Vagina (tissue), 2 donors: ENCODE measurements at places on chromosomes 1 and 21.

- DNase-seq: no peak
Observed at GRCh38 chr1:110436635-110437034, 14.3 kb upstream of the PROK1 start.

DNA sequence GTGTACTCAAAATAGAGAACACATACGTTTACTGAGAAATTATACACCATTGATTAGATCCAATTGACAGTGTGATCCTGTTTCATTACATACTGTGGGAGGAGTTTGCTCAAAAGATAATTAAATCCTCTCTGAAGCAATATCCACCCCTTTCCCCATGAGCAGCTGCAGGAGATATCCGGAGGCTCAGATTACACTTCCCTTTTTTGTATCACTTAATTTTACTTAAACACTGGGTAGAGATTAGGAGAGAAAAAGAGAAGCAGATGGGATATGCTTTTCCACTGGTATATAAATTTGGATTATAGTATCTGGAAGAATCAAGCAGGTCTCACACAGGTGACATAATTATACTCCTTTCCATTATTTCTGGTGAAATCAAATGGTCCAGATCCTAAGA lies 333.3 kb upstream of the ZRANB2 start:
- no peak for DNase-seq

DNA sequence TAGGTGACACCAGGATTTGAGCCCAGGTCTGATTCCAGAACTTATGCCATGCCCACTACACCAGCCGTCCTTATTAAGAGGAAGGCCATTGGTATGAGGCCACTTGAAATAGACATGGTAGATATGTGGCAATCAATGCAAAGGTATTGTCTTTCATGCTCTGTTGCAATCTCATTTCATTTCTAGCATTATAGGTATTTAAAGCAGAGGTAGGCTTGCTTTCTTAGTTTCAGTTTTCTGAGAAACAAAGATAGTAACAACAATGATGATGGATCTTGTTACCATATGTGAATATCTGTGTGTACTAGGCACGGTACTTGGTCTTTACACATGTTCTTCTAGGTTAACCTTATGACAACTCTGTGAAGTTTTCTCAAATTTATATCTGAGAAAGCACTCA lies 113.1 kb downstream of the FGGY start:
- DNase-seq: no peak

GRCh38 chr21:44845418-44846223 lies 27.8 kb upstream of the SUMO3 start:
- DNase-seq: no peak

- DNase-seq: no peak
Observed at GRCh38 chr1:112818990-112819689, 104.0 kb upstream of the PPM1J start.

- DNase-seq: no peak
Observed at GRCh38 chr1:196209265-196209664, 399.0 kb downstream of the KCNT2 start.

DNA sequence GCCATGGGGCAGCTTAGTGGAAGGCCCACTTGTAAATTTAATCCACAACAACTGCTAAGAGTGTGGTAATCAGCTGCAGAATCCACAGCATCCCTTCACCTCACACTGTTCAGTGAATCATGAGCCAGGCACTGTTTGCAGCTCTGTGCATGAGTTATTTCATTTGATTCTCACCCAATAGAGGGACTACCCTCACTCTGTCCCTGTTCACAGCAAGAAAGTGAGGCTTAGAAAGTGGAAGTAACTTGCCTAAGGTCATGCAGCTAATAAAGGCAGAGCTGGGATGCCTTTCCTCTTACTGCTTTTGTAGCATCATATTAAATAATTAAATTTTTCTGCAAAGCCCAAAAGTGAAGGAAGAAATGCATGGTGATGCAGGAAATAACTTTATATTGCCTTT lies 346.5 kb upstream of the PLD5 start:
- no peak for DNase-seq

GRCh38 chr1:150692720-150693119 lies 4.2 kb downstream of the GOLPH3L start:
- DNase-seq: no peak

GRCh38 chr1:210405316-210405715 lies 76.6 kb downstream of the HHAT start:
- DNase-seq: no peak

DNA sequence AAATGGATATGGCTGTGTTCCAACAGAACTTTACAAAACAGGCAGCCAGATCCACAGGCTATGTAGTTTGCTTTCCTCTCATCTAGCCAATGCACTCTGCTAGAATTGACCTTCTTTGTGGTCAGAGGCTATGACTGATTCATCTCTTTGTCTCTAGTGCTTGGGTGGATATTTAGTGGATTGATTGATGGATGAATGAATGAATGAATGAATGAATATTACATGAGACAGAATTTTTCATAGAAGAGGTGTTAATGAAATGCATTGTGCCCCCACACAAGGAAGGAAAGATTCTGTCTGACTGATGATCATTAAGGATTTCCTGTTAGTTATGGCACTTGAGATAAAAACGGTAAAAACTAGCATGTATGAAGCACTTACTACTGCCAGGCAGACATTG lies 50.5 kb upstream of the ZYG11A start:
- DNase-seq: no peak

- DNase-seq: no peak
Observed at GRCh38 chr1:17640393-17640792, 100.9 kb downstream of the ARHGEF10L start.

DNA sequence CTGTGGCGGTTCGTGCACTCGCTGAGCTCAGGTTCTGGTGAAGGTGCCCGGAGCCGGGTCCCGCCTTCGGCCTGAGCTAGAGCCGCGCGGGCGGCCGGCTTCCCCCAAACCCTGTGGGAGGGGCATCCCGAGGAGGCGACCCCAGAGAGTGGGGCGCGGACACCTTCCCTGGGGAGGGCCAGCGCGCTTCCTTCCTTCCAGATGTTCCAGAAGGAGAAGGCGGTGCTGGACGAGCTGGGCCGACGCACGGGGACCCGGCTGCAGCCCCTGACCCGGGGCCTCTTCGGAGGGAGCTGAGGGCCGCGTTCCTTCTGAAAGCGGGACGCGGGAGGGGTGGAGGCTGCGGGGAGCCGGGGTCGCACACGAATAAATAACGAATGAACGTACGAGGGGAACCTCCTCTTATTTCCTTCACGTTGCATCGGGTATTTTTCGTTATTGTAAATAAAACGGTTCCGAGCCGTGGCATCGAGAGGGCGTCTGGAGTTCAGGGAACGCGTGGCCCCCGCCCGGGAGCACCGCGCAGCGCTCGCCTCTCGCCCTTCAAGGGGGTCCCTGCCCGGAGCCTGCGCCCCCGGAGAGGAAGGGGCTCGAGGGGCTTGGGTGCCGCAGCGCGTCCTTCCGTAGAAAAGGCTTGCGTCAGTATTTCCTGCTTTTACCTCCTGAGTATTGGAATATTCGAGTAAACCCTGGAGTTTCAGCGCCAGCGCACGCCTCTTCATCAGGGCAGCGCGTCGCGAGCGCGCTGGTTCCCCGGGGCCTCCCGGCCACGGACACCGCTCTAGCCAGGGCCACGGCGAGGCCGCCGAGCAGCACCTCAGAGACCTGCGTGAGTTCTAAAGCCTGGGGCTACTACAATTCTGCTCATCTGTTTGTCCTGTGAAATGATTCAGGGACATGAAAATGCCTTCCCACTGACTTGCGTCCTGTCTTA lies 11.5 kb downstream of the YBEY start:
- DNase-seq: no peak

GRCh38 chr1:158681606-158682005 lies 4.9 kb downstream of the SPTA1 start:
- no peak for DNase-seq

GRCh38 chr1:15460708-15461095 lies 4.2 kb downstream of the CELA2A start:
- DNase-seq: no peak

DNA sequence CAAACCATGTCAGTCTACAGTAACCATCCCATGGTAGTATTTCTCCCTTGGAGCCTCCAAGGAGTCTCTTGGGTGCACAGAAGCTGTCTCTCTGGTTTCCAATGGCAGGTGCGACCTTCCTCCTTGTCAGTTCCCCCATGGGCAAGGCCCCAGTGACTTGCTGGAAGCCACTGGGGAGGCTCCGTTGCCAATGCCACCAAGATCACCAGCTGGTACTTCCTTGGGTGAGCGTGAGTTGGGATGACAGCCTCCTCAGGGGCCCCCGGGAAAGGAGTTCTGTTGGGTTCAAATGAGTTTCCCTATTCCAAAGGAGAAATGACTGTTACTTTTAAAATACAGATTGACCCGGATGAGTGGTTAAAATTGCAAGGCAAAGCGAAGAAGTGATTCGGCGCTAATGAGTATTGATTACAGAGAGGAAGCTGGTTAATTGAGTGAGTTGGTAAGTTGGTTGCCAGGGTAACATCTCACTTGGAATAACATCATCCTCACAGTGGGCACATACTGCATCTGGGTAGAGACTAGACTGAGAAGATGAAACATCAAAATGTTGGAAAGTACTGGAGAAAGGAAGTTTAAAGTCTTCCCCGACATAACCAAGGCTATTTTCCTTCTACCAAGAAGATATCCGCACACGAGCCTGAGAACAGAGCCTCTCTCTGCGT lies 53.0 kb upstream of the LAPTM5 start:
- DNase-seq: no peak

DNA sequence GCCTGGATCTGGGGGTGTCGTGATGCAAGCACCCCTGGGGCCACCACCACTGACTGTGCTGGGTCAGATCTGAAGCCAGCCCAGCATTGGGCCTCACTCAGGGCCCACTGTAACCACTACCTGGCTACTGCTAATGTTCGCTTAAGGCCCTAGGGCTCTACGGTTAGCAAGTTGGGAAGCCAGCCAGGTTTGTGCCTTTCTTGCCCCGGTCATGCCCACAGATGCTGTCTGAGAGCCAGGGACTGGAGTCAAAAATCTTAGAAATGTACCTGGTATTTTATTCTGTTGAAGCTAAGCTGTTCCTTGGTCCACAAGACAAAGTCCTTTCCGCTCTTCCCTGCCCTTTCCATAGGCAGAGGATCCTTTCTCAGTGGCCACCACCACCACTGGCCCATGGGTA lies 15.2 kb upstream of the FCRL3 start:
- no peak for DNase-seq

GRCh38 chr21:45533846-45534635 lies 8.2 kb downstream of the SLC19A1 start:
- no peak for DNase-seq

DNA sequence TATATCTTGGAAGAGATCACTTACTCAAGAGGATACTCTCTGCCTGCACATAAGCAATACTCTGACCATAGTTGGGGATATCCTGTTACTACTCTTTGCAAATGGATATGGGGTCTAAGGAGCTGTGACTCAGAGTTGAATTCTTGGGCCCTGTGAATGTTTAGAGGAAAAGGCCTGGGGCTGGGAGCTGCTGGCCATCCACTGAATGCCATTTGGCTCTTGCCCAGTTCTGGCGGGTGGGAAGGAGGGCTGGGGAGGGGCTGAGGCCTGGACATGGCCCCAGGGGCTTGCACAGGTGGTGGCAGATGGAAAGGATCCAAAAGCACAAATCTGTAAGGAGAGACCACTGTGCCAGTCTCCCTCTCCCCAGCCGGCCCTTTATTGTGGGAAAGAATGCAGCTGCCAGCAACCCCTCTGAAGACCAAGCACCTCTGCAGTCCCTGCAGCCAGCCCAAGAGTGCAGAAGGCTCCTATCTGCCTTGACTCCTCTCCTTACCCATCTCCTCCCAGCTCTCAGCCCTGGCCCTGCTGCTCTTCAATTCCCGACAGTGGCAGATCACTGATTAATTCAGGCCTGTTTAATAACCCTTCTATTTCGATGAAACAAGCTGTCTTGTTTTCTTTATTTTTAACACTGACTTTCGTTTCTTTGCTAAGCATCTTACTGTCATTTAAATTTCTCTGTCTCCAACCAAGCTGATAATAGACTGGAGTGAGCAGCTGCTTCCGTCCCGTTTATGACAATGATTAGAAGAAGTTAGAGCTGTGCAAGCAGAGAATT lies 12.1 kb downstream of the PLXNA2 start:
- DNase-seq: no peak

- DNase-seq: no peak
Observed at GRCh38 chr1:212504171-212504803, 71.6 kb downstream of the NENF start.

DNA sequence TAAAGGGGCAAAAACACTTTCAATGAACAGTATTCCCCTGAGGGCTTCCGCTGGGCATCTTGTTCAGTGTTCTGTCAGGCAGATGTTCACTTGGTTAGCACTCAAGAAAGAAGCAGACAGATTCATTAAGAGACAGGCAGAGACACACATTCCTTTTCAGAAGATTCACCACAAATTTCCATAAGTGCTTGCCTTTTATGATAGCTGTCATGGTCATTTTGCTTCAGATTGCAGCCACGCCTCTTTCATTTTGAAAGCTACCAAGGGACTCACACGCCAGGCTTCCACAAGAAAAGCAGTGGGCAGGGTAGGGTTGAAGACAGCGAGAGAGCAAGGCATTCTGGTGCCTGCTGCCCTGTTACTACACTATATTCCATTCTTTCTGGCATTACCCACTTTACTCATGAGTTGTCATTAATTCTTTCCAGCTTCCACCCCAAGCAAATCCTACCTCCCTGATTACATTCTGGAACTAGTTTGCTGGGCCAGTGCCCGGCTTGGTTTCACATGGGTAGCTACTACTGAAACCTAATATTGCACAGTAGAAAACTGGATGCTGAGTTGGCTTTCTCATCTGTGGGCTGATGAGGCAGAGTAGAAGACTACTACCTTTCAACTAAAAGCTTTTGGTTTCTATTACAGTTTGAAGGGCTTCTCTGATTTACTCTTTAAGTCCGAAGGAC lies 91.2 kb upstream of the COL24A1 start:
- DNase-seq: no peak

- DNase-seq: no peak
Observed at GRCh38 chr21:15774590-15774989, 44.8 kb downstream of the USP25 start.

- DNase-seq: no peak
Observed at GRCh38 chr1:9164919-9165318, 36.0 kb upstream of the GPR157 start.

GRCh38 chr21:32930673-32931072 lies 95.1 kb upstream of the OLIG2 start:
- DNase-seq: no peak

DNA sequence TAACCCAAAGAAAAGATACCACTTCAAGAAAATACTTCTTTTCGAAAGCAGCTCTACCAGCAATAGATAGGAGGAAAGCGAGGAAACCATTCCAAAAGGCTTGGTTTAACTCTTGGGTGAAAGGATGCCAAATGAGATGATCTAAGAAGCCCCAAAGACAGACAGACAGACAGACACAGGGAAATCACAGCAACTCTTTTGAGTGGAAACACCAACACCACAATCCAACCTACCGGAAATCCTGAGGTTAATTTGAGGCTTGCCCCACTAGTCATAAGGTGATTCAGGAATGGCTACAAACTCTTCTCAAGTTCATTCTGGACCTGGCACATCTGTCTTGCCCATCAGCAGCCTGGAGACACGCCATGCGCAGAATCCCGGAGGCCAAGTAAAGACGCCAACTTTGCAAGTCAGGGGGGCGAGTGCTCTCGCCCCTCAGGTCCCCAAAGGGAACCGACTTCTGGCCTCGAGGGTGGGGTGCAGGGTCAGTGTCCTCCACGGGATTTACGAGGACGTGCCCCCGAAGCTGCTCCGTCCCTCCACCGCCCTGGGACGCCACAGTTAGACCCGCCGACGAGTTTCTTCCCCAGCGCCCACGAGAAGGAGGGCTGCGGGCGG lies 778 bp downstream of the EVI5 start:
- no peak for DNase-seq

GRCh38 chr1:17281775-17282181 lies 26.2 kb upstream of the PADI4 start:
- no peak for DNase-seq
